Activated effector memory CD4-positive, alpha-beta T cell treated with Interleukin-2 at 50 U/mL for 16 hours (primary cell): ENCODE measurements at places on chromosomes 2 and 18.

DNA sequence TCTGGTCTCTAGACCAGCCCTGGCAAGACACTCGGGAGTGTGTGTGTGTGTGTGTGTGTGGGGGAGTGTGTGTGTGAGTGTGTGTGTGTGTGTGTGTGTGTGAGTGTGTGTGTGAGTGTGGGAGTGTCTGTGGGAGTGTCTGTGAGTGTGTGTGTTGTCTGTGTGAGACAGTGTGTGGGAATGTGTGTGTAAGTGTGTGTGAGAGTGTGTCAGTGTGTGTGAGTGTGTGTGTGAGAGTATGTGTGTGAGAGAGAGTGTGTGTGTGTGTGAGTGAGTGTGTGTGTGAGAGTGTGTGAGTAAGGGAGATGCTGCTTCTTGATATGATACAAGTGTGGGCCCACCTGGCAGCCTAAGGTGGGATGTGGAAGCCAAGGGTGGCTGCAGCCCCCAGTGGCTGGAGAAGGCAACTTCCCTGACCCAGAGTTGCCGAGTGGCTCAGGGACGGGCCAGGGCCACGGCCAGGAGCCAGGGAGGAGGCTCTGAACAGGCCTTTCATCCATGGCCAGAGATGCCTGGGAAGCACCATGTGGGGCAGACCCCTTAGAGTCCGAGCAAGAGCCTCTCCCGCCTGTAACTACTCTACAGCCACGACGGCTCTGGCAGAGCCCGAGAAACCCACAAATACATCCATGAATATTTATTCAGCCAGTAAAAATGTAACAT lies 159.3 kb upstream of the MYCN start:
- DNase-seq = no peak

DNA sequence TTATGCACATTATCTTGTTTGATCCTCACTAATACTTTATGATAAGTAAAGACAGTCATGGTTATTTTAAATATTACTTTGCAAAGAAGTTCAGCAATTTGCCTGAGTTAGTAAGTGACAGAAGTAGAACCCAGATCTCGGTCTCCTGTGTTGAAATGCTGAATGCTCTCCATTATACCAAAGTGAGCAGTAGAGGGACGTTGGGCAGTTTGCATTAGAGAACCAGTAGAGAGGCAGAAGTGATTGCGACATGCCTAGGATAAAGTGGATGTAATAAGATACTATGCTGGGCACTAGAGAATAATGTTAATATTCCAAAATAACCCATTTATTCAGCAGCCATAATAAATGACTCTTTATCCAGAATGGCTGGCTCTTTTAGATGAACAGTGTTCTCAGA lies 201.0 kb downstream of the PMAIP1 start:
- no peak for DNase-seq

DNA sequence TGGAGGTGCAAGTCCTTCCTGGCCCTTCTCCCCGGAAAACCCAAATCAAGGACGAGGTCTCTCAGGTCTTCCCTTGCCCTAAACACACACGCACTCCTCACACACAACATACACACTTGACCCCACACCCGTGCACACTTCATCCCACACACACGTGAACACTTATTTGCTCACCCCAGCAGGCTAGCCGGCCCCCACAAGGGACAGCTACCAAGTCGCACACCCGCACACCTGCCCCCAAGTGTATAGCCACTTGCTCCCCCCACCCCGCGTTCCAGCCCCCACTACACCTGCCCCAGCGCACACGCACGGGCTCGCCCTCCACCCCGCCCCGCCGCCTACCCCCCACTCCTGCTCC lies 359 bp downstream of the TGFBRAP1 start:
- no peak for DNase-seq

- no peak for DNase-seq
These were observed 495.8 kb downstream of the NRXN1 start for GRCh38 chr2:50535971-50536759.

DNA sequence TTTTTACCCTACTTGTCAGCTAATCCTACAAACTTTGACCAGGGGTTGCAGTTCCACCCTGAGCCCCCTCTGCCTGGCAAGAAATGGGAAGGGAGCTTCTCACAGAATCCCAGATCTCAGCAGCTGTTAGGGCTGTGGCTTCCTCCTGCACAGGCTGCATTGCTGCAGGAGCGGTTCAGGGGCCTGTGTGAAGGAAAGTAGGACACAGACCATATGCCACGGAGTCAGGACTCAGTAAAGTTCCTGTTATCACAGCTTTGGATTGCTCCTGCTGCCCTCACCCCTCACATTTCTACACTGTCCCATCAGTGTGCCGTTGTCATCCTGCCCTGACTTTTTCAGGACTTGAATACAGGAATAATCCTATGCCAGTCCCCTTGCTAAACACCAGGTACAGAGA lies 62.8 kb upstream of the SP3 start:
- DNase-seq = no peak
